ENCODE measurements at places on chromosomes 3 and 15.

- no peak for DNase-seq
Measured at GRCh38 chr3:40745381-40746106, 220.8 kb downstream of the ZNF621 start.

DNA sequence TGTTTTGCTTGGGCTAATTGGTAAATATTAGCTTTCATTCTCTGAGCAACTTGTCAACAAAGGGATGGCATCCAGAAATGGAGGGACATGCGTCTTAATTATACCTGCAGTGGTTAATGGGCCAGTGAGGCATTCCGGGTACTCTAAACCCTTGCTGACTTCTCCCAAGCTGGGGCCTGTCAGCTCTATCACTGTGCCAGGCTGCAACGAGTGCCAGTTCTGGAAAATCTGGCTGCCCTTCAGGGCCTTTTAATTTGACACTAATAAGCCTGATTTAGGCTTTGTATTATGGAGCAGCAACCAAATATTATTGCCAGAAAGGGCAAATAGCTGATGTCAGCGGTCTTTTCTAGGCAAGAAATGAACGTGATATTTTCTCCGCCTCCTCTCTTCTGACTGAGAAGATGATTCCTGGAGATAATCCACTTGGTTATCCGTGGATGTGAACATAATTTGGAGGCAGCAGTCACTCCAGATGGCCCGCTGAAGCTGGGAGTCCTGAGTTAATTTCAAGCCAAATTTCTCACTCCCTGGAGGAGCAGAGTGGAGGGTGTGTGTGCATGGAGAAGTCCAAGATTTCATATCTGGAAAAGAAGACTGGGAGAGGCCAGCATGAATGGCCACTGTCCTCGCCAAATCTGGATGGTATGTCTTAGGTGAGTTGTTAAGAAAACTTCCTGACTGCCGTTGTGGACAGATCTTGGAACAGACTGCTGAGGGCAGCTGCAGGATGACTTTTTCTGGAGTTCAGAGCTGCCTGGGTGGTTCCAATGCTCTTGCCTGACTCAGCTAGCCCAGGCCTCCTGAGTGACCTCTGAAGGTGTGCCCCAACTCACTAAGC, 44.4 kb upstream of the PSMD6 start:
- no peak for DNase-seq

DNA sequence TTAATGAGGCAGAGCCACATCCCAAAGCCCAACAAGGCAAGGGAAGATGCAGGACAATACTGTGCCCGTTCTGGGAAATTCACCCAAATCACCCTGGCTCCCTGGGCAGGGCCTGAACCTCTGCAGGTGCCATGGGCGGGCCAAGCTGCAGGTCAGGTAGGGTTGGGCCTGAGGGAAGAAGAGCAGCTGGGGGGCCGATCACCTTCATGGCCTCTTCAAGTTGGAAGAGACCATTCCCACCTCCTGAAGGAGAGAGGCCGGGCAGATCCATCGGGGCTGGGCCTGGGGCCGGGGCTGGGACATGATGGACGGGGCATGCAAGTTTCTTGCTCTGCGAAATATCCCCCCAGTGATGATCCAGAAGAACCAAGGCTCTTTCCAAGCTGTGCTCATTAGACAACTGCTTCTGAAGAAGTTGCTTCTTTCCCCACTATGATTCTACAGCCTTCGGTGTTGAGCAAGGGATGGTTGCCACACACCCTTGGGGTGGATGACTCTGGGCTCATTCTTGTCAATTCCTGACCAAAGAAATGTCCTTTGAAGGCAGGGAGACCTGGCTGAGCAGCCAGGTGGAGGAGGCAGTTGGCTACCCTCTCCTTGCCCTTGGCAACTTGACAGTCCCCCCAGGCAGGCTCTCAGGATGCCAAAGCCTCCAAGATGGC, 38.2 kb downstream of the KLHL25 start:
- no peak for DNase-seq

GRCh38 chr3:15287565-15288330, 44.6 kb downstream of the SH3BP5 start:
- no peak for DNase-seq

DNA sequence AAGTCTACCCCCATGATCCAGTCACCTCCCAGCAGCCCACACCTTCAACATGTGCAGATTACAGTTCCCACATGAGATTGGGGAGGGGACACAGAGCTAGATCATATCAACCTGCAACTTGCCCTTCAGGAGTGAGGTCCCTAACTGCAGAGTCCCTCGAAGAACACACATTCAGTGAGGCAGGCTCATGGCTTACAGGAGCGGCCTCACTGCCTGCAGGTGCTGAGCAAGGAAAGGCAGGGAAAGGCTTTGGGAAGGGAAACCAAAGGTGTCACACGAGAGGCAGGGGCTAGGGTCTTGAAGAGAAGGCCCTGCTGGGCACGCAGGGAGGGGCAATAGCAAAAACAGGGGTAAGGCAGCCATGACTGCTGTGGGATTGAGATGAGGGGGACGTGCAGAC, 182.4 kb upstream of the CHRNA7 start:
- DNase-seq: no peak

DNA sequence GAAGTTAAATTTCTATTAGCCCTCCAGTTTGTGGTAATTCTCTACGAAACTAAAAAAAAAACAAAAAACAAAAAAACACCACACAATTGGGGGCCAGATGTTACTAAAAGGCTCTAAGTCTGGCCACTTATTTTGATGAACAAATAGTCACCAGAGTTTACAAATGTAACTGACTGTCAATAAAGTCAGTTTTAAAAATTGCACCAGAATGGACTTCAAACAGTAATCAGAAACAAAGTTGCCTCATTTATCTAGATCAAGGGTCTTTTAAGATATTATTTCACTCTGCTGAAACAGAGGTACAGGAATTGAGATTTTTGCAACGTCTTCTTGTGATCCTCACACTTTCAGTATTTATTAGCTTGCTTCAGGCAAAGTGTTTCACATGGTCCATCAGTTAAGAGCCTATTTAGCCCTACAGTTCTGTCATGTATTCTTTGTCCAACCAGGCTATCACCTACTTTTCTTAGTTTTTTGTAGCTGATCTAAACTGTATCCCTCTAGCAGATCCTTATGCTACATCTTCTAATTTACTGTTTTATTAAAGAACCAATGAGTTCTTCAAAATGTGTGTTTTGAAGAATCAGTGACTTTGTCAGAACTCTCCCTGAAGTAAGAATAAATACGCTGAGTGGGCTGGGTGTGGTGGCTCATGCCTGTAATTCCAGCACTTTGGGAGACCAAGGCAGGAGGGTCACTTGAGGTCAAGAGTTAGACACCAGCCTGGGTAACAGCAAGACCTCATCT, 74.7 kb downstream of the ANKRD28 start:
- DNase-seq: no peak

GRCh38 chr3:126528419-126528799, 4.5 kb downstream of the CHST13 start:
- DNase-seq: no peak

GRCh38 chr3:13104511-13104910, 31.3 kb upstream of the IQSEC1 start:
- no peak for DNase-seq

DNA sequence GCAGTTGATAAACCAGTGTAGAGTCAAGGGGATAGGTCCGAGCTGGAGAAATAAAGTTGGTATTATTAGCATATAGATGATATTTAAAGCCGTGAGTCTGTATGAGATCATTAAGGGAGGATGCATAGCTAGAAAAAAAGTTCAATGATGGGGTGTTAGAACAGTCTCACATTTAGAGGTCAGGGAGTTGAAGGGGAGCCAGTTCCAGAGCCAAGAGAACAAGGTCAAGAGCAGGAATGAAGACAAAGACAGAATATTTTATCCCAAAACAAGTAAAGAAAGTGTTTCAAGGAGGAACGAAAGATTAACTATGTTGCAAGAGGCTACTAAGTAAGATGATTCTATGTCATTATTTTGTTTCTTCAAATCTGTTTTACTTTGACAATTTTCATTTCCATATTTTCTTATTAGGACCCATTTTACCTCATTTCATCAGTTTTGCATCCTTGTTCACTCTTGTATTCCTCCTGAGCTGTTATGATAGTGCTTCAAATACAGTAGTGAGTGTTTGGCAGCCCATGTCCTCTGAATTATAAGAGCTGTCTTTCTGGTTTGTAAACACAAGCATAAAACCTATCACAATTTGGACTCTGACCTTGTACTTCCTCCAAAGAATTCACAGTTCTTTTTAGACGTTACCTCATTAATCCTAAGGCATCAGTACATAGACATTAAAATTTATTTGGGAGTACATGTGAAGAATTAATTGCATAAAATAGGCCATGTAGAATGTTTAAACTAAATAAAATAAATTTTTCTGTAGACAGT, 695.7 kb upstream of the NECTIN3 start:
- DNase-seq: no peak

GRCh38 chr15:68158046-68158628, 47.0 kb downstream of the CALML4 start:
- no peak for DNase-seq

- peak; percentile 9 for DNase-seq
Measured at GRCh38 chr3:112582244-112582874, 20.5 kb downstream of the SLC35A5 start.

Measured in WERI-Rb-1 (cell line).